Activated CD4-positive, alpha-beta T cell treated with anti-CD3 and anti-CD28 coated beads for 1 hour (primary cell): ENCODE measurements at places on chromosomes 7 and 10.

GRCh38 chr10:21092683-21093524, 195.8 kb upstream of the NEBL start:
- no peak for DNase-seq

DNA sequence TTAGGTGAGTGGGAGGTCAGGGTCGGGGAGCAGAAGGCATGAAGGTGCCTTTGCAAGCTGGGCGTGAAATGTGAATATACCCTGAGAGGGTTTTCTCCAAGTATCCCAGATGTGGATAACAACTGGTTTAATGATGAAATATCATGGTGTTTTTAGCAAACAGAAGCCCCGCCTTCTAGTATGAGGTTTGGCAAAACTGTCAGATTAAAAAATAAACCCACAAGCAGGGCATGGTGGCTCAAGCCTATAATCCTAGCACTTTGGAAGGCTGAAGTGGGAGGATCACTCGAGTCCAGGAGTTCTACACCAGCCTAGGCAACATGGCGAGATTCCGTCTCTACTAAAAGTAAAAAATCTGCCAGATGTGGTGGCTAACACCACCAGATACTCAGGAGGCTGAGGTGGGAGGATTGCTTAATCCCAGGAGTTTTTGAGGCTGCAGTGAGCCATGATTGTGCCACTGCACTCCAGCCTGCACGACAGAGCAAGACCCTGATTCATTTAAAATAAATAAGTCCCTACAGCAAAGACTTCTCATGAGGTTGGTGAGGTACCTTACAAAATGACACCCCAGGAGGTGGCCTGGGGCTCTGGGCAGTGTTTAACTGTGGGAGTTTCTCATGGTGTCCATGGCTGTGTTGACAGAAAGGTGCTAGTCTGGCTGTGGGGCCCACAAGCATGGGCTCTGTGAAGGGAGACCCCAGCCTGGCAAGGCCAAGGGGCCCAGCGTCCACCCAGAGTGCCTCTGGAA, 6.7 kb upstream of the PWWP2B start:
- no peak for DNase-seq

GRCh38 chr7:80771523-80771922, 133.1 kb downstream of the CD36 start:
- DNase-seq: no peak

DNA sequence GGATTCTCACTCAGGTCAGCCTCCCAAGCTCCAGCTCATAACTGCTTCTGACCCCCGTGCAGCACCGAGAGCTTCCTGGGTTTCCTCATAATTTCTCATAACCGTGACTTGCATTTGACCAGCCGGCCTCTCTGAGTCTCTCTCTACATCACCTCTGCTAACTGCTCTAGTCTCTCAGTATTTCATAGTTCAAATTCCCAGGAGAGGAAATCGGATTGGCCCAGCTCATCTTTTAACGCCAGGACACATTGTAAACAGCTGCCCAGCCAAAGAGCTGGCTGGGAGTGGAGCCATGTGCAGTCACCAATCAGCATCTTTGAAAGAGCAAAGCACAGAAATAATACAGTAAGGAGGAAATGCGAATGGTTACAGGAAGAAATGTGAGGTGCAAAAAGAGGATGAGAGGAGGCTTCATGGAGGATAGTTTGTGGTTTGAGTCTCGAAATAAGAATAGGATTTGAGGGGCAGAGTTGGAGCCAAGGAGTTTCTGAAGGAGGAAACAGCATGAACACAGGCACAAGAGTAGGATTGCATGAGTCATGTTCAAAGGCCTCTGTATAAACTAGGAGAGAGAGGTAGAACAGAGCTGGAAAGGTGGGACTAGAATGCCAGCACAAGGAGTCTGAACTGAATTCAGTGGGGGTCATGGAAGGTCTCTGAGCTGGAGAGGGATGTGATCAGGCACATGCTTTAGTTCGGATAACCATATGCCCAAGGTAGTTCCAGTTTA, 15.2 kb upstream of the LBX1 start:
- no peak for DNase-seq

- no peak for DNase-seq
These were observed 31.1 kb downstream of the SKIDA1 start for GRCh38 chr10:21494191-21495001.

- no peak for DNase-seq
These were observed 91.1 kb downstream of the CALN1 start for GRCh38 chr7:72321081-72321480.

DNA sequence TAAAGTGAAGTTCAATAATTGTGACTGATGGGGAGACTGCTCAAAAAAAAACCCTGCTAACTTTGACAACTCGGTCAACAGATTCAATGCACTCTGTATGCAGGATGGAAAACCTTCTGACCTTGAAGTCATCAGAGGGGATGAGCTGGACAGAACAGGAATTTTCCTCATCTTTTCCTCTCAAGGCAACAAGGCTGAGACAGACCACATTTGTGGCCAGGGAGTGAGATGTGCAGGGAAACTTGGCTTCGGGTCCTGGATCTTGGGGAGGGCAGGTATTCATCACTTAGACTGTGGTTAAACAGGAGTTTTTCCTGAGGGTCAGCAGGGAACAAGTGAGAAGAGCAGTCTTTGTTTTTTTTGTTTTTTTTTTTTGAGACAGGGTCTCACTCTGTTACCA, 100.6 kb downstream of the BAMBI start:
- no peak for DNase-seq

DNA sequence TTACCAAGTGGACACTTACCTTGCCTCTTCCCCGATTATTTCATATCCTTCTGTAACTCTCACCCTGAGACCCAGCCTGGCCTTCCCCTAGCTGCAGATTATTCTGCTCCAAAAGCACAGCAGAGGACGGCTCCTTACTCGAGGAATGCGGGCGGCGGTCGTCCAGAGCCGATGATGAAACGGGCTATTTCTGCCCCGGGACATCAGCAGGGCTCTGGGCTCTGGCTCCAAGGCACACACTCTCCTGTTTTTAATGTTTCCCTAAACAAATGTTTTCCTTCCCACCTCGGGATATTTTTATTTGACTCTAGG, 343 bp upstream of the C10orf71 start:
- no peak for DNase-seq

- DNase-seq: no peak
These were observed 77.5 kb upstream of the SP8 start for GRCh38 chr7:20864221-20864620.

DNA sequence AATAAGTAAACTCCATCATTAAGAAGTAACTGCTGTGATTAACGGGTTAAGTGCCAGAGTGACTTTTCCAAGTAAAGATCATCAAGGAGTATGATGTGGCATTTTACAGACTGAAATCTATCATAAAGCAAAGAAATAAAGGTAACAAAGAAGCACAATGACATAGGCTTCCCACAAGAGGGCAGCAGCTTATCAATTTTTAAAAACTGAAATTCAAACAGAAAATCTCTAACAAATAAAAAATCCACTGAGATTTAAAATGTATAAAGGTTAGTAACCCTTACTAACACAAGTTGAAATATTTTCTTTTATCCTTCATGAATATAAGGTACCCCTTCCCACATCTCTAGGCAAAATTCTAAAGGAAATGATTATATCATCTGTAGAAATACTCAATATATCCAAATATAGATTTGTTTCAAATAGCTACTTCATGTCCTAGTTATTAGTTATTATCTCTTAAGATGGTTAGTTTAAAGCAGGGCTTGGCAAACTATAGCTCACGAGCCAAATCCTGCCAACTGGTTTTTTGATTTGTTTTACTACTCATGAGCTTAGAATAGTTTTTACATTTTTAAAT, 29.2 kb downstream of the FAM3C start:
- no peak for DNase-seq
